ENCODE measurements at places on chromosomes 11 and 22.
A peak's percentile ranks its signal among the peaks of the same experiment; 100 is the strongest.

- DNase-seq = no peak
These were observed 273.9 kb downstream of the RAB38 start for GRCh38 chr11:87901341-87901740.

DNA sequence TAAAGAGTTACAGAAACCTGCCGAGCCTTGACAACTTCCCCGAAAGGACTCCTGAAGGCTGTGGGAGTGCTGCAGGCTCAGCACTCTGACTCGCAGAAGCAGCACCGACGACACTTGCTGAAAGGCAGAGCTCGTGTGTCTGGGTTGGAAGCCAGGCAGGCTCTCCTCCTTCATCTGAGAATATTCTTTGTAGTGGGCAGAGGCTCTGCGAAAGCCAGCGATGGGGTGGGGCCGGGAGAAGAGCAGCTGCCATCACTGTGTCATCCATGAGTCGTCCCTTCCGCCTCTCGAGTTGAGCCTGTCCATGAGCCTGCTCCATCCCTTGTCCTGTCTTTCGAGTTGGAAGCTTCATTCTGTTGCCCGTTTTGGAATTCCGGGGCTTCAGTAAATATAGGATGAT lies 11.9 kb downstream of the GLB1L2 start:
- DNase-seq = no peak

GRCh38 chr11:61815790-61816735 lies 740 bp downstream of the FADS1 start:
- DNase-seq = peak; percentile 39

- DNase-seq = no peak
These were observed 12.8 kb downstream of the KCNC1 start for GRCh38 chr11:17747131-17747955.

- no peak for DNase-seq
These were observed 17.7 kb upstream of the OLFML1 start for GRCh38 chr11:7467652-7468051.
